AG04449 (cell line): ENCODE measurements at places on chromosomes 4 and X.

- no peak for DNase-seq
Measured at GRCh38 chr4:28267166-28267565, 1406.5 kb downstream of the STIM2 start.

DNA sequence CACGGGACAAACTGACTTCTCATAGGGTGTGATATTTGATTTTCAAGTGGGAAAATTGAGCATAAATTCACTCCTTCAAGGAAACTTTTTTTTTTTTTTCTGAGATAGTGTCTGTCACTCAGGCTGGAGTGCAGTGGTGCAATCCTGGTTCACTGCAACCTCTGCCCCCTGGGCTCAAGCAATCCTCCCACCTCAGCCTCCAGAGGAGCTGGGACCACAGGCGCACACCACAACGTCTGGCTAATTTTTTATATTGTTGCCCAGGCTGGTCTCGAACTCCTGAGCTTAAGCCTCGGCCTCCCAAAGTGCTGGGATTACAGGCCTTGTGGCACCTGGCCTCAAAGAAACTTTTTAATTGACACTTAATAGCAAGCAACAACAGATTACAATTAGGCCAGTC lies 13.8 kb downstream of the CLDN34 start:
- DNase-seq = no peak

- DNase-seq = no peak
Measured at GRCh38 chr4:53644607-53645006, 53.3 kb upstream of the LNX1 start.

DNA sequence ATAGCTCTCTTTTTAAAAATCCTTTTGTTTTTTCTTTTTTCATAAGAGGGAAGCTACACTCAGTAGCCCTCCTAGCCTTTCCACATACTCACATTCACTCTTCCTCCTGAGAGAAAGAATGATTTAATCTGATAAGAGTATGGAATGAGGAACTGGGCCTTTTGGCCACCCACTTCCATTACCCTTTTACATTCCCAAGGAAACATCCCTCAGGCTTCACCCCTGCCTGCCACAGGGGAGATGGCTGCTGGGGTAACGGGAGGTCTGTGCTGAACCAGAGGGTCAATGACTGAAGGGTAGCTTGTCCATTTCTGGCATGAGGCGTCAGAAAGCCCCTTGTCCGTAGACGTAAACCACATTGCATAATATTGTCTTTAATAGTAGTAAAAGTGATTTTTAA lies 67.2 kb upstream of the CCSER1 start:
- DNase-seq = no peak

DNA sequence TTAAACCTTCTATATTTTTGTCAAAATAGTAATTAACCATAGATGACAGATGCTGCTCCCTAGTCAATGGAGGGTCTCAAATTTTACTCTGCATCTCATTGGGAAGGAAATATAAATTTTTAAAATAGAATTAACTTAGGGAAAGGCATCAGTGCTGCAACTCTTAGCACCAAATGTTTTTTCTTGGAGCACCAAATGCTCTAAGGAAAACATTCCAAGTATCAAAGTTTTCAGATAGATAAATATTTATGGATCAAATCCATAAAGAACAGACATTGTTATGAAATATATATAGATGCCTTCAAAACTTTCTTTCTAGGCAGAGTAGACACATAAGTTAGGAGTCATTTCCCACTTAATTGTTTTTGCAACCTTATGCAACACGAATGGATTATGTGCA lies 168.7 kb downstream of the ANTXR2 start:
- no peak for DNase-seq

DNA sequence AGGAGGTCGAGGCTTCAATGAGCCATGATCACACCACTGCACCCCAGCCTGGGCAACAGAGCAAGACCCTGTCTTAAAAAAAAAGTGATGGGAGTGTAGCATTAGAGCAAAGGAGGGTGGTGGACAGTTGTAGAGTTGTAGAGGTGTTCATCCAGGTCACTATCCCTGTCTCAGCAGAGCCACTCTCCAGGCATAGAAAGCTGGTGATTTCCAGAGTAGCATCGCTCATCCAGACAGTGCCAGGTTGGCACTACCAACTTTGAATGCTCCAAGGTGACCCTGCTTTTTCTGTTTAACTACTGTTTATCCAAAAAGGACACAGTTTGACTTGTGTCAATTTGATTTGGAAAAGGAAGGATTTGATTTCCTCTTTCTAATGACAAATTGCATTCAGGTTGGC lies 147.3 kb downstream of the USP46 start:
- DNase-seq = no peak

GRCh38 chr4:10101671-10102473 lies 14.7 kb downstream of the WDR1 start:
- DNase-seq = no peak

GRCh38 chr4:63580796-63581475 lies 828.3 kb downstream of the TECRL start:
- DNase-seq = no peak

DNA sequence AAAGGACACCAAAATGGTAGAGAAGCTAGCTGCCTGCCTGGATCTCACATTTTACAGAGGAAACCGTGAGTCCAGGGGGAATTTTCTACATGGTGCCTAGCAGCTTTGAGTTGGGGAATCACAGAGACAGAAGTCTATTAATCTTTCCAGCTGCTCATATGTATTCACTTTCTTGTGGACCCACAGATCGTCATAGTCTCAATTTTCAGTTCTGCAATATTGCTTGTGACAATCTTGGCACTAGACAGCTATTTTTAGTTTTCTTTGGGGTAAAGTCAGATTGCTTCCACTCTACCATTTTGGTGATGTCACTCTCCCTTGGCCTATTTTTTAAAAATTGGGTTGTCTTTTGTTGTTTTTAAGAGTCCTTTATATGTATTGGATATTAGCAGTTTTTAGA lies 233.4 kb upstream of the STK26 start:
- no peak for DNase-seq

GRCh38 chrX:16120431-16120830 lies 2.9 kb upstream of the GRPR start:
- no peak for DNase-seq

GRCh38 chr4:101599620-101600019 lies 190.9 kb upstream of the BANK1 start:
- no peak for DNase-seq

- no peak for DNase-seq
Measured at GRCh38 chr4:38117591-38117990, 157.4 kb downstream of the PTTG2 start.

- DNase-seq = no peak
Measured at GRCh38 chrX:139762400-139763183, 54.6 kb upstream of the MCF2 start.

DNA sequence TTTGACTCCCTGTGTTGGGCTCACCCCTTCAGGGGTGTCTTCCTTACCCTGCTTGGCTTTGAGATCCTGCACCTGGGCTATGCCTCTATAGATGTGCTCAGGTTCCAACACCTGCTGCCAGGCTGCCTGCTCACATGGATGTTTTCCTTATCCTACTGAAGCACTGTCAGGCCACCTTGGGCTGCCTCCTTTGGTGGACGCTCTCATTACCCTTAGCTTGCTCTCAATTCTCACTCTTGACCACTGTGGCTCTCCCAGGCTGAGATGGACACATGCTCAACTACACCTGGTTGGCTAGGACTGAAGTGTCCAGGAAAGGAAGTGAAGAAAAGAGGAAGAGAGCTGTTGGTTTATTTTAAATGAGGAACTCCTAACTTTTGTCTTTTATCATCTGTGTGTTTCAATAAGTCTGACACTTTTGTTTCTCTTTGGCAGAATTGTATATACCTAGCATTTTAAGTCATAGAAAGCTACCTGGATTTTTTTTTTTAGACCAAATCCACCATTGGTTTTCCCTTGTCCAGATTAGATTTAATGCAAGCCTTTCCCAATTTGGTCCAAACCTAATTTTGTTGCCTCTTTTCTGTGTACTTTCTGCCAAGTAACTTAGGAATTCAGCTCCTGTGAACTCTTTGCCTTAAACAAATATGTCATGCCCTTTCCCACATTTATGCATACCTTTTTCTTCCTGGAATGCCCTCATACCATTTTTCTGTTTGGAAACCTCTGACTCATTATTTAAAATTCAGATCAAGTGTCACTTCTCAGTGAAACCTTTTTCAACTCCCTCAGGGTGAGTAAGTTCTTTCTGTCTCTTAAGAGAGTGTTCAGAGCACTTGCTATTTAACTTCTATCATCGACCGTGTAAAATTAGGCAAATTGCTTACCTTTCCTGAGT lies 175.8 kb downstream of the GC start:
- peak; percentile 10 for DNase-seq

DNA sequence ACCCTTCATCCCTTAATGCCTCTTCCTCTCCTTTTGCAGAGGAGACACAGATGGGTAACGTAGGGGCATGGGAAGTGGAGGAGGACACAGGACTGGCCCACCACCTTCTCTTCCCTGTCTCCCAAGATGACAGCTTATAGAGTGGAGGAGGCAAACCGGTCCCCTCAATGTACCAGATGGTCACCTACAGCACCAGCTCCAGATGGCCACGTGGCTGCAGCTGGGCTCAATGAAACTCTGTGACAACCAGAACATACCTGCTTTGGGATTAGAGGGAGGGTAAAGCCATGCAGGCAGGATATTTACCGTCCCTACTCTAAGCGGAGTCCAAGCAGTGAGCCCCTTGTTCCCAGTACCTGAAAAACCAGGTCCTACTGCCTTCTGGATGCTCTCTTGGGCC lies 7.5 kb upstream of the KLHL15 start:
- DNase-seq = no peak

DNA sequence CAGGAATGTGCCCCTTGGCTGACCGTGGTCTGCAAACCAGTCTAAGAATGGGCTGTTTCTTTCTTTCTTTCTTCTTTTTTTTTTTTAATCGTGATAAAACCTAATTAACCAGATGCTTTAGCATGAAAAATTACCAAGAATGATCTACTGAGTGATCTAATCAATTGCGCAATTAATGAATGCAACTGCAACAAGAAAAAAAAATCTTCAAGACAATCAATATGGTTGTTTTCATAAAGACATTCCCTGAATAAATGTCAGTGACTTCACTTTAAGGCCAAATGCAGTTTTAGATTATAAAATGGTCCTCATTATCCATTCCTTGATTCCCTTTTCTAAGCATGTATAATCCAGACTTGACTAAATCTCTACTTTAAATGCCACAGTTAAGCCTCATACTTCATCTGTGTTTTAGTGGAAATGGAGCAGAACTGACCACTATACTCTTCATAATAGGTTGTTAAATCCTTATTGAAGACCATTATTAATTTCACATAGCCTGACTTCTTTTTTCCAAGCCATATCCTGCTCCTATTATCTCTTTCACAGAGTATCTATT lies 51.6 kb upstream of the SETD7 start:
- DNase-seq = no peak

- DNase-seq = peak; percentile 64
Measured at GRCh38 chr4:101865501-101866062, 75.1 kb downstream of the BANK1 start.

GRCh38 chr4:183485411-183486160 lies 19.3 kb upstream of the ING2 start:
- DNase-seq = no peak

DNA sequence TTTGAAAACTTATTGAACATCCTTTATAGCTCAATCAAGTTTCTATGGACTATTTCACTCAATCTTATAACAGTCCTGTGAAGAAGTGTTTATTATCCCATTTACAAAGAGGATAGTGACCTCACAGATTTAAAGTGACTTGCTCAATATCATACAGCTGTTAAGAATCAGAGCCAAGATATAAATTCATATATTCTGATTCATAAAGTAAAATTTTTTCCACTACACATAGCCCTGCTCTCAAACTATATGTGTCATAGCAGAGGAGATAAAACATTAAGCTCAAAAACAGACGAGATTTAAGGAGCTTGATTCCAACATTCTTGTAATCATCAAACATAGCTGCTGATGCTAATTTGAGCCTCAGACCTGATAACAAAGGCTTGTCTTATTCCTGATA lies 226.8 kb downstream of the CAMK2D start:
- no peak for DNase-seq

DNA sequence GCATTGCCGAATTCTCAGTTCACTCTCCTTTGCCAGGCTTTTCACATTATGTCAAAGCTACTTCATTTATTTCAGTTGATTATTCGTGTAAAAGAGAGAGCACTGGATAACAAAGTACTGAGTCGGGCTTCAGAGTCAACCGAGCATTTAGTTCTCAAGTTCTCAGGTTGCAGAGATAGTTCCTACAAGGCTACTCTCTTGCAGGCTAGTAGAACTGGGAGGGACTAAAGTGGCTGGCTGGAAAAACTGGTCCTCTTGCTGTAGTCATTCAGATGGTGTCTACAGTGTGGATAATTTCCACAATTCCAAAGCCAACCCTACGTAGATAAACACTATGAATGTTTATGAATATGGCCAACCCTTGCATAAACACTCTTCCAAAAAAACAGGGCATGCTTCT lies 4.6 kb upstream of the CCNG2 start:
- no peak for DNase-seq

GRCh38 chr4:1748465-1748995 lies 27.2 kb downstream of the TACC3 start:
- DNase-seq = no peak

- no peak for DNase-seq
Measured at GRCh38 chr4:2402048-2402842, 16.2 kb downstream of the ZFYVE28 start.

DNA sequence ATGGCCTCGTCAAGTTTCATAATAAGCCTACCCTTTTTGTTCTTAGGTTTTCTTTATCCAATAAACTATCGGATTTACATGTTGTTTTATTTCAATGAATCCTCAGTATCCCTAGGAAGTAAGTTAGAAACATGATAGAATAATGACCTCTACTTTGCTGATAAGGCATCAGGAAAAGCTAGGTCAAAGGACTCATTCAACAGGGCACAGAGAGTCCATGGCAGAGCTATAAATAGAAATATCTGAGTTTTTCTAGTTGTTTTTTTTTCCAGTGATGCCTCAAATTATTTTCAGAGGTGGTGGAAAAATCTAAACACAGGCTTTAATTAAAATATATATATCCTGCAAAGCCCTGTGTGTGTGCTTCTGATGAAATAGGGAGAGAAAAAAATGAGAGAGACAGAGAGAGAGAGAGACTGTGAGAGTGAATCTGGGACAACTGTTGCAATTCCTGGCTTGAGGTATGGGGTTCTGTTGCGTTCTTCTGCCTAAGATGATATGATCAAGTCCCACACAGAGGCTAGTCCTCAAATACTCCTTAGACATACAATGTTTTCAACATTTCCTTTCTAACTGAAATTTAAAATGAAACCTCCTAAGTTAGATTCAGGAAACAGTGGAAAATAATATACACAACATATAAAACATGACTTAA lies 139.9 kb downstream of the HDX start:
- DNase-seq = no peak

GRCh38 chr4:176561368-176561767 lies 231.4 kb downstream of the VEGFC start:
- no peak for DNase-seq

DNA sequence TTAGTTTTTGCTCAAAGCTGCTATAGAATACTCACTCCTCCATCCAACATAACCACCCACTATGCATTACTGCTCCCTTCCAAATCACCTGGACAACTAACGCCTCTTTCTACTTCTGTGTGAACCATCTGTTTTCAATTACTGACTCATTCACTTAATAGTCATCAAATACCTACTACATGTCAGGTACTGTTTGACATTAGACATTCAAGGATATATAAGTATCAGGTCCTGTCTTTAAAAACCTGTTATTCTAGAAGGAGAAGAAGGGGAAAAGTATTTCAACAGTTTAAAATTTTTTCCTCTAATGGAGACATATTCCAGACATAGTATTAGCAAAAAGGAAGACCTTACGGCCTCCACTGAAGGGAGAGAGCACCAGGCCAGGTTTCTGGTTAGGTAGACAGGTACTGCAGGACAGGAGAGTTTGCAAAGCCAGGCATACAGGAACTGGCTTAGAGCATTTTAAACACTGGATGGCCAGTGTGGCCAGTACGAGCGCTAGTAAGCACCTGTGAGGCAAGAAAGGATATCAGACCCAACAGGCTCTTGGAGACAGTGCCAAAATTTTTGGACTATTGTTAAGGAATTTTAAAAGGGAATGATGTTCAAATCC lies 39.0 kb downstream of the SH3RF1 start:
- no peak for DNase-seq
